ENCODE measurements at places on chromosomes 16 and 17. TPM values are rescaled to one million over a fixed set of nuclear protein-coding genes. Genes with fewer than 3 reads are reported as not detected.

DNA sequence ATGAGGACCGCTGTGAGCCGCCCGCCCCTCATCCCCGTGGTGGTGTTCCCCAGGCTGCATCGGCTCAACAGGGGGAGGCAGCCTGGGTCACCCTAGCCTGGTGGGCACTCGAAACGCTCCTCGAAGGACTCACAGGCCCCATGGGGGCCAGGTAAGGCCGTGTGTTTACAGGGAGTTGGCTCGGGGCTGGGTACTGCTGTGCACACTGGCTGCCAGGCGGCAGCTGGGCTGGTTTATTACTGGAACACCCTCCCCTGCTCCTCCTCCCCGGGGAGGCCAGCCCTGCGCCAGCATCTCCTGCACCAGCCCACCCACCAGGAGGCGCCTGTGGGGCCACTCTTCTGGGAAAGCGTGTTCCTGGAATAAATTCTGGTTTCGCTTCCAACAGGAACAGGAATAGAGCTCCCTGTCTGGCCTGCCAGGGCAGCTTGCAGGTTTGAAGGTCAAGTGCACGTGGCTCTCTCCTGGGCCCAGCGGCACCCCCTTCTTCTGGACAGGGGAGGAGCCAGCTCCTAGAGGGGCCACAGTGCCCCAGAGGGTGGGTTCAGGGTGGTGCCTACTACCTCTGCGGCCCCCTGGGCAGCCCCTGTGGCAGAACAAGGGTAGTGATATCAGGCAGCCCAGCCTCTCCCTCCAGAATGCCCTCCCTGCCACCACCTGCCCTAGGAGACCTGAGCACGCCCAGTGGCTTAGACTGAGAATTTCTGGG lies 11.3 kb downstream of the MCRIP1 start:
- DNase-seq = peak; percentile 30

- DNase-seq = no peak
Measured at GRCh38 chr16:71789136-71789535, 19.5 kb downstream of the AP1G1 start.

- DNase-seq = no peak
Measured at GRCh38 chr17:68482576-68483041, 25.3 kb upstream of the WIPI1 start.

Gene NACA2
- not detected for total RNA-seq

- DNase-seq = no peak
Measured at GRCh38 chr17:67655478-67656148, 62.1 kb upstream of the NOL11 start.

All from skin of body (tissue), 3 donors.